ENCODE measurements at places on chromosomes 2 and 18.
A peak's percentile ranks its signal among the peaks of the same experiment; 100 is the strongest.

DNA sequence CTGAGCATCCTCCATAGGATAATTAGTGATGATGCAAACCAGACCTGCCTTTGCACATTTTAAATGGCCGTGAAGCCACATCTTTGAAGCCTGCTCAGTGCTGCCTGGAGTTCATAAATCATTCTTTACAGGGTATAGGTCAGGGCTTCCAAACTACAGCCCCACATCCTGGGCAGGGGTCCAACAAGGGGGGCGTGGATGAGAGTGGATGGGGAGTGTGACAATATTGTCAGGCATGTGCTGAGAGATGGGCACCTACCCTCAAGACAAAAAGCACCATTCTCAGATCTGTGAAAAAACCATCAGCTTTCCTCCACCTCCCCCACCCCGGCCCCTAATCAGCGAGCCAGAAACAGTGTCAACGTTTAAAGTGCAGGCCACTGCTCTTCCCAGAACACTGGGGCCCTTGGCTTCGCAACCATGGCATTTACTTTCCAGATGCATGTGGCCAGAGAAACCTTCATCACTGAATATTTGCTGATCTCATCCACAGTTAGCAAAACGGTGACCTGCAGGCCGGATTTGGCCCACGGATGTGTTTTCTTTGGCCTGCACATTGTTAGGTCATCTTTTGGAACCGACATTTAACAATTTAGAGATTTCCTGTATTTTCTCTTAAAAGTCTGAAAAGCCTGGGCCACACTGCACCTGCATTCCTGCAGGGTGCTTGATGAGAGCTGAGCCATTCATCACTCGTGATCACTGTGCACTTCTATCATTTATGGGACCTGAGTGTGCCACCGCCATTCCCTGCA, 130.7 kb downstream of the ANKRD44 start:
- DNase-seq: peak; percentile 32

- no peak for DNase-seq
Observed at GRCh38 chr2:174591740-174592139, 5.9 kb downstream of the WIPF1 start.

GRCh38 chr2:128812183-128812940, 493.7 kb upstream of the HS6ST1 start:
- no peak for DNase-seq

- DNase-seq: no peak
Observed at GRCh38 chr2:227973241-227973640, 101.8 kb downstream of the DAW1 start.

GRCh38 chr2:200136655-200137054, 169.8 kb upstream of the SPATS2L start:
- DNase-seq: no peak
